ENCODE measurements at places on chromosomes 3 and 15. TPM values are rescaled to one million over a fixed set of nuclear protein-coding genes. Genes with fewer than 3 reads are reported as not detected.

- DNase-seq: peak; percentile 75
Measured at GRCh38 chr3:187743195-187744141, 1.8 kb downstream of the BCL6 start.

DNA sequence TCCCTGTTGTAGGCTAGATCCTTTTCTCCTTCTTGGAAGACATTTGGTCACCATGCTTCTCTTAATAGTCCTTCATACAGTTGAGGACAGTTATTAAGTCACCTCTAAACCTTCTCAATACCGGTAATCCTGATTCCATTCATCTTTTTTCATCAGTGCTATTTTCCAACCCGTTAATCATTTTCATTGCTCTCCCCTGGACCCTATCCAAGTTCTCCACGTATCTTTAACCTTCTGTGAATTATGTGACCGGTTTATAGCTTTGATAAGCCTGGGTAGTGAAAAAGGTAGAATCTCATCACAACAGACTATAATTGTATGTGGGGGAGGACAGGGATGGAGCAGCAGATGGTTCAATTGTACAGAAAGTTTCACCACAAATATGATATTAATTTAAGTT, 168.5 kb downstream of the MECOM start:
- DNase-seq: no peak

The P2RY12 gene
- 1.8 TPM for total RNA-seq

GRCh38 chr15:74317820-74318375, 49.5 kb downstream of the CYP11A1 start:
- peak; percentile 87 for DNase-seq

DNA sequence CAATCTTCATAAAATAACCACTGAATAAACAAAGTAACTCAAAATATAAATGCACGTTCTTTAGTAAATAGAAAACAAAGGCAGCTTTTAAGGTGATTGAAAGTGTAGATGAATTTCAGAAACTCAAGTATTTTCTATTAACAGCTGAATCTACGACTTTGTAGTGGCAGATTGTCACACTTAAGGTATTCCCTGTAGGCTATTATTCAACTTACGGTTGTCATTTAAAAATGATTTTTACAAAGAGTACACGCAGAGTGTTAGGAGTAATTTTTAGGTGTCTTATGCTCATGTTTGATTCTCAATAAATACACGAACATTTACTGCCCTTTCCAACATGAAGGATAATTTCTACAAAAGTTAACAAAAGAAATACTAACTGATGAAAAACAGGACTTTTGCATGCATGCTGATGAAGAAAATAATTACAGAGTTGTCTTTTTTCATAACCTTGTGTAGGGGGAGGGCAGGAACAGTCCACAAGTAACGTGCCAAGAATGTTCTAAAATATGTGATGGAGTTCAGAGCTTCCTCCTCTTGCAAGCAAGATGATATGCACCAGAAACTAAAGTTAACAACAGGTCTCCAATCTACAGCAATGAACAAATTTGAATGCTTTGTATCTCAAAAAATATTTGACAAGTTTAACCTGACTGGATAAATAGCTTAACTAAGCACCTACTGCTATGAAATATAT, 16.7 kb downstream of the DCBLD2 start:
- no peak for DNase-seq

Data from fibroblast of lung (primary cell).